ENCODE measurements at places on chromosomes 1 and 21.

DNA sequence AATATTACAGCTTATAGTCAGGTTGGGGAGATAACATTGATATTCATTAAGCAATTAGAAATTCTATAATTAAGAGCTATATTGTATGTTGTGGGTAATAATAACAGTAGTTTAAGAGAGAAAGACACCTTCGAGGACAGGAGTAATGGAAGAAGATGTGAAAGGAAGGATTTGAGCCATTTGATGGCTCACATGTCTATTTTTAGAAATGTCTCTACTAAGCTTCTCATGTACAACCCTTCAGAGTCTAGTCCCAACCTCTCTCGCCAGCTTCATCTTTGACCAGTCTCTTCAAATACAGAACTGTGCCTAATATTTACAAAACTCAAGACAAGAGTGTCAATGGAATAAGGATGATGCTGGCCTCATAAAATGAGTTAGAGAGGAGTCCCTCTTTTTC lies 95.1 kb downstream of the PRRX1 start:
- no peak for DNase-seq

DNA sequence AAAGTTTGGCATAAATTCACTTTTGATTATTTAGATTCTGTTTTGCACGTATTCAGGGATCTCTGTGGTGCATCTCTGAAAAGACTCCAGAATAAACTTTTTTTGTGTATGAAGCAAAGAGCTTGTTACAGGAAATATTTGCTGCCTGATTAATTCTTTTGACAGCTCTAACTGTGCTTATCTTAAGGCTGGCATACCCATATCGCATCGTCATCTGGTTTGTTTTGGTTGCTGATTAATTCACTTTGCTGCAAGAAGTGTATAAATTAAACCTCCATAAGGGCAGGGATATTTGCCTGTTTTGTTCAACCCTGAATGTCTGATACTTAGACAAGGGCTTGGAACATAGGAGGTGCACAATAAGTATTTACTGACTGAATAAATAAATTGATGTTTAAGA lies 17.5 kb upstream of the DUSP10 start:
- no peak for DNase-seq

DNA sequence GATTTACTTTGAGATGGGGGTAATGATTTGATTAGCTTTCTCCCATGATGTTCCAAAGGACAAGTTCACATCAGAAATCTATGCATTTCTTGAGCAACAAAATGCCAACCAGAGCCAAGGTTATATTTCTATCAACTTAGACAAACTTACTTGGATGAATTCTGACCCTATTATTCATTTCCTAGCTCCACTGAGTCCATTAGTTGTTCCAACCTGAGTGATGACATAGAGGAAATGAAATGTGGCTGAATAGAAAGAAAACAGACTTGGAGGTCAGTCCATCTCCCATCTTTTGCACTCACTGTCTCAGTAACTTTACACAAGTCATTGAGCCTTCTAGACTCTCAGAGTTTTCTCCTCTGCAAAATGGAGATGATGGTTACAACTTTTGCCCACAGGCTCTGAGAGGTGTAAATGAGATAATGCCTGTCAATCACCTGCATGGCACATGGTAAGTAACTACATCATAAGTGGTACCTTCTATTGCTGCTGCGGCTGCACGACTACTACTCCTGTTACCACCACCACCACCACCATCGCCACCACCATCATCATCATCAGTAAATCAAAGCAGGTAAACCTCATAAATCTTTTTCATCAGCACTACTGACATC lies 98.2 kb downstream of the PTPN14 start:
- no peak for DNase-seq

DNA sequence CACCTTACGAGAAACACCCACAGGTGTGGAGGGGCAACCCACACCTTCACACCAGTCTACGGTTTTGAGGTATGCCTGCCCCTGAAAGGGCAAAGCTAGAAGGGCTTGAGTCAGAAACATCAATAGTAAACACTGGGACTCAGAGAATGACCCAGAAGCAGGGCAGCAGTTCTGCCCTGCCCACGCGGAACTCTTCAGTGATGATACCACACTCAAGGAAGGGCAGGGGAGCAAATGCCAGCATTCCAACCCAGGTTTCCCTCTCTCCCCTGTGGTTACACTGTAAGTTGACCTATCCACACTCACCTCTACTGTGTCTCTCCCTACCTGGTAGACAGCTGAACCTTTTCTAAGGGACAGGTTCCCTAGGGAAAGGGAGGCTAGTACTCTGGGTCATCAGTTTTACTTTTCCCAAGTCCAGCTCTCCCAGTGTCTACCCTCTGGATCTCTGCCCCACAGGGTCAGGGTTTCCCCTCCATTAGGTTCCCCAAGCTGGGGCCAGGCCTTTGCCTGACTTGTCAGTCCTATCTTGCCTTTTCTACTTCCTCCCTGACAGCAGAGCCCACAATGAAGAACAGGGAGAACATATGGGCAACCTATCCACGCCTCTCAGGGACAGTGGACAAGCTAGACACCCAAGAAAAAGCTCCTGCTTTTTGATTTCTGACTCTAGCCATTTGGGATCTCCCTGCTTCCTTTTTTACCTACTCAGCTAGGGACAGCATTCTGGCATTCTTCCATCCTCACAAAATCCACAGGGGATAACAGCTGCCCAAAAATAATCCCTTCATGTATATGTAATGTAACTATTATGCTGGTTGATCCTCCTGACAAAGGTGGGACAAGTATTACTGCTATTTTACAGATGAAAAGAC lies 3.0 kb downstream of the F11R start:
- no peak for DNase-seq

GRCh38 chr1:245225322-245226202 lies 70.8 kb downstream of the KIF26B start:
- no peak for DNase-seq

DNA sequence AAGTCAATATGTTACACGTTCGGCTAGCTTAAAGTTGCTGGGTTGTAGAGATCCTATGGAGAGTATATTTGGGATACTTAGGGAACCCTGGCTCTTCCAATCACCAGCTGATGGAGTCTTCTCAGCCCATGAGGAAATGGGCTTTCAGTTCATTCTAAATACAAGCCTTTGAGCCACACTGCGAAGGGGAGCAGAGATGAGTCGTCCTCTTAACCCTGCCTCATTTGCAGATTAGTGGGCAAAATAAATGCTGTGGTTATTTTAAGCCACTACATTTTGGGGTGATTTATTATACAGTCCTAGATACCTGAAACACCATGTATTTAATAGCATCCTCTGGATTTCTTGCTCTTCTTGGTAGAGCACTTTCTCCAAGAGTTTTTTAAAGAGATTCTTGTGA lies 19.0 kb upstream of the VCAM1 start:
- no peak for DNase-seq

- DNase-seq, result no peak
Observed at GRCh38 chr1:55155522-55155921, 59.6 kb downstream of the USP24 start.

GRCh38 chr1:159066108-159066507 lies 10.5 kb downstream of the AIM2 start:
- no peak for DNase-seq

- DNase-seq, result no peak
Observed at GRCh38 chr1:22855668-22856606, 116.7 kb downstream of the LACTBL1 start.

DNA sequence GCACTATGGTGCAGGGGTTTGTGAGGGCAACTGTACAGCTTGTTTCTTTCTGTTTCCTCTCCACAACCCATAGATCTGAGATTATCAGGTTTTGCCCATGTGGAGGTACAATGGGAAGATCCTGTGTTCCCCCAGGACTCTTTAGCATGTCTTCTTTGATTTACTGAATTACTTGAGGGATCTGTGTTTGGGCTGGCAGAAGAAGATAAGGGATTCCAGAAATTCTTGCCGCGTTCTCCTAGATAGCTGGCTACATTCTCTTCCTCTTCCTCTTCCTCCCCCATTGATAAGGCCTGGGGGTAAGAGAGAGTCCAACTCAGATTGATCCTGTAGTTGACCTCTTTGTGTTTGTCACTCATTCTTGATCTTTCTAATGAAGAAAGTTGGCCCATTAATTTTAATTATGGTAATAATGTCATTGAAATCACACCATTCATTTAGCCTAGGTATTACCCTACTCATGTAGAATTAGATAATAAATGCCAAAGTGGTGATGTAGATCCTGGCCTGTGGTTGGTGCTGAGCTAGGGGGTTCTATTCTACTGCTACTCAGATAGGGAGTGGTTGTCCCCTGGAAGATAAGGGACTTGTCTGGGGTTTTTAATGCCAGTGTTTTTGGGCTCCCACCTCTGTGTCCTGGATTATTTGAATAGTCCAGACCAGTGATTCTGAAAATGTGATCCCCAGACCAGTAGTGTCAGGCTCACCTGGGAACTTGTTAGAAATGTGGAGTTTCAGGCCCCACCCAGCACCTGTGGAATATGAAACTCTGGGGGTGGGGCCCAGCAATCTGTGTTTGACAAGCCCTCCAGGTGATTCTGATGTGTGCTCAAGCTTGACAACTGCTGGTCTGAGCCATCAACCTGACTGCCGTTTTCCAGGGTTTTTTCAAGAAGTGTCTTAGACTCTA lies 122.2 kb downstream of the NOS1AP start:
- DNase-seq, result no peak

DNA sequence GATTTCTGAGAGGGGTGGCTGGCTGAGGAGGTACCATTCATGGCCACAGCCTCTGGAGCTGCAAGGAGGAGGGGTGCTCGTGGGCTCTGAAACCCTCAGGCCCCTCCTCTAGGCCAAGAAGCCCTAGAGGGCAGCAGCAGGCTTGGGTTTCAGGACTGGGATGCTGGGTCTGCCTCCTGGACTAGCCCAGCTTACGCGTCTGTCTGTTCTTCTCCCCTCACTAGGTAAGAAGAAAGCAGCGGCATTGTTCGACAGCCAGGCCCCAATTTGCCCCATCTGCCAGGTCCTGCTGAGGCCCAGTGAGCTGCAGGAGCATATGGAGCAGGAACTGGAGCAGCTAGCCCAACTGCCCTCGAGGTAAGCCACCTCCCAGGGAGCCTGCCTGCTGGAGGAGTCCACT lies 60.3 kb downstream of the TMEM53 start:
- no peak for DNase-seq

- no peak for DNase-seq
Observed at GRCh38 chr1:100397681-100398080, 45.4 kb downstream of the CDC14A start.

- no peak for DNase-seq
Observed at GRCh38 chr1:101025283-101025656, 314 bp downstream of the DPH5 start.

GRCh38 chr1:241666419-241666818 lies 14.3 kb downstream of the WDR64 start:
- no peak for DNase-seq

- DNase-seq, result peak; percentile 81
Observed at GRCh38 chr1:54547601-54548388, at the start of gene ACOT11. TSS of gene ACOT11 (plus strand) at chr1:54548228. CDS start at chr1:54548310, 82 bp downstream.

DNA sequence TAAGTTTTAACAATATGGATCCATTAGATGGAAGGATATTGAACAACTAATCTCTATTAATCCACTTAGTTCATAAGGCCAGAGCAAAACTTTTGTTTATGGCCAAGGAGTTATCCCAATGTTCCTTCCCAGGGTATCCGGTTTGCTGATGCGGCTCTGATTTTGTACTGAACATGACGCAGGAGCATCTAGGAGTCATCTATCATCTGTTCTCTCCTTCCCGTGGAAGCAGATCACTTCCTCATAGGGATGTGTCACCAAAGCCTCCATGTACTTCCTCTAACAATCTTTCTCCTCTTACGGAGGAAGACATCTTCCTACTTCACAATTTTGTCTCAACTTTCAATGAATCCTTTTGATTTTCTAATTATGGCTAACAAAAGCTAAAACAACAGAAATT lies 206.6 kb downstream of the APP start:
- no peak for DNase-seq

- DNase-seq, result no peak
Observed at GRCh38 chr1:151975311-151976014, 18.2 kb downstream of the S100A10 start.

GRCh38 chr1:65605621-65606020 lies 185.2 kb downstream of the LEPR start:
- DNase-seq, result no peak

DNA sequence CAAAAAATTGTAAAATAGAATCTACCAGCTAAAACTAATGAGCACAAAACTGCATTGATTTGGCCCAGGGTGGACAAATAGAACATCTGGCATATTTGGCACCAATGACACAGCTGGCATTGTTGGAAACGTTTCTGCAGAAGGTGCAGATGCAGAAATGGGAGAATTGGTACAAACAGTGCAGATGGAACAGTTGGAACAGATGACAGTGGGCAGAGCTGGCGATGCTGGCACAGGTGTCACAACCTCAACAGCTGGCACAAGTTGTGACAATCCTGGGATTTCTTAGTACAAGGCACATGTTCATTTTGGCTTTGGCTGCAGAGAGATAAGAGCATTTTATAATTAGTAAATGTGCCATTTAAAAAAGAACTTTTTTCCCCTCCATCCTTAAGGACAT lies 91.1 kb upstream of the ZBTB18 start:
- DNase-seq, result no peak

DNA sequence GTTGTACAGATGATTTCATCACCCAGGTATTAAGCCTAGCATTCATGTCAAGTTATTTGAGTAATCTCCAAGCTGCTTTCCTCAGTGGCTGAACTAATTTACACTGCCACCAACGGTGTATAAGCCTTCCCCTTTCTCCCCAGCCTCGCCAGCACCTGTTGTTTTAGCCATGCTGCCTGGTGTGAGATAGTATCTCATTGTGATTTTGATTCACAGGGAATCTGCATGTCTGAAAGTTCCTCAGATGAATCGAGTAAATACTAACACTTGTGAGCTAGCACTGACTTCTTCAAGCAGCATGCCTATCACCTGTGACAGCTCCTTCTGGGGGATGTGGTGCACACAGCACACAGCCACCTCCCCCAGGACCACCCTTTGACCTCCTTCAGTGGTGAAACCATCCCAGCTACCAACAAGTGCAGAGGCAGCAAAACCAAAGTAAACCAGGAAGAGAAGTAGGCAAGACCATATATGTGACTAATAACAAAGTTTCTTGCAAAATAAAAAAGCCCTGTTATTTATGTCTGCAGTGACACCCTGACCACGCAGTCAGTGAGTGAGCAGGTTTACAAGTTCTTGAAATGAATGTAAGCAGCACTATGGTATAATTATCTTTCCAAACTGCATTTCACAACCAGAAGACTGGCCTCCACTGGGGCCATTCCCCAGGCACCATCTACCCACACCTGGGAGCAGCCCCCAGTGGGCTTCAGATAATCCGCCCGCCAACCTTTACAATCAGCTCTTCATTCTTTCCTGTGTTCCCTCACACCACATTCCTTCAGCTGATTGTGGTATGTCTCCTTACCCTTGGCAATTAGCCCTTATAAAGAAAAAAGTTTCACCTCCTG lies 173.8 kb downstream of the ETS2 start:
- DNase-seq, result no peak

- DNase-seq, result no peak
Observed at GRCh38 chr1:51690285-51690961, 73.5 kb downstream of the OSBPL9 start.

GRCh38 chr1:7885513-7886404 lies 32.9 kb upstream of the UTS2 start:
- no peak for DNase-seq

DNA sequence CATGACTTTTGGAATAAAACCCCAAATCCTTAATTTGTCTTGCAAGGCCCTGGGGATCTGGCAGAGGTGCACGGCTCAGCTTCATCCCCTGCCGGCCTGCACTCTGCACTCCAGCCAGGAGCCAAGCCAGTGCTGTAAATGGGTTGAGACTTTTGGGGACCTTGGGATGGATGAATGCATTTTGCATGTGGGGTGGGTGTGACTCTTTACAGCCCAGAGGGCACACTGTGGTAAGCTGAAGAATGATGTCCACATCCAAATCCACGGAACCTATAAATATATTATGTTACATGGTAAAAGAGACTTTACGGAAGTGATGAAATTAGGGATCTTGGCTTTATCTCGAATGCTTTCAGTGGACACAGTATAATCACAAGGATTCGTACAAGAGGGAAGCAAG lies 177.8 kb downstream of the EDEM3 start:
- DNase-seq, result no peak
